ENCODE measurements at places on chromosomes 7 and 10. TPM values are rescaled to one million over a fixed set of nuclear protein-coding genes. Genes with fewer than 3 reads are reported as not detected.

Gene ABLIM1
- total RNA-seq, result 18.5 TPM

Gene KLLN
- 0.54 TPM for total RNA-seq

Gene CFAP69
- total RNA-seq, result not detected

Gene PLAC9
- total RNA-seq, result not detected

Gene VWC2
- not detected for total RNA-seq

Gene NPY4R
- not detected for total RNA-seq

Gene CCDC186
- 9.0 TPM for total RNA-seq

Gene SLC26A5
- not detected for total RNA-seq

Gene RGR
- not detected for total RNA-seq

Gene NUTM2B
- 0.91 TPM for total RNA-seq

Gene ITPRID1
- not detected for total RNA-seq

Gene SUPV3L1
- total RNA-seq, result 63.9 TPM

Gene AFAP1L2
- 3.9 TPM for total RNA-seq

Gene FUOM
- total RNA-seq, result 43.6 TPM

Gene MYH16
- total RNA-seq, result not detected

Gene FAM25C
- total RNA-seq, result not detected

Gene DNAAF5
- 49.4 TPM for total RNA-seq

Gene LIPJ
- total RNA-seq, result not detected

Gene FLNC
- total RNA-seq, result 0.09 TPM

Gene LRRTM3
- not detected for total RNA-seq

Gene SORCS3
- total RNA-seq, result not detected

Gene PPP1R3C
- 0.21 TPM for total RNA-seq

Gene CLEC5A
- not detected for total RNA-seq

Gene NRP1
- total RNA-seq, result 5.0 TPM

Gene SEMA3E
- not detected for total RNA-seq

Gene AUTS2
- total RNA-seq, result 2.1 TPM

Gene C10orf105
- 0.33 TPM for total RNA-seq

Gene EPC1
- 34.3 TPM for total RNA-seq

All from activated CD4-positive, alpha-beta T cell treated with anti-CD3 and anti-CD28 coated beads, Interleukin-2, amount 10 ng/mL, durations not matched to agents 24 days and 14 days (primary cell).